ENCODE measurements at places on chromosomes 13 and 19.

DNA sequence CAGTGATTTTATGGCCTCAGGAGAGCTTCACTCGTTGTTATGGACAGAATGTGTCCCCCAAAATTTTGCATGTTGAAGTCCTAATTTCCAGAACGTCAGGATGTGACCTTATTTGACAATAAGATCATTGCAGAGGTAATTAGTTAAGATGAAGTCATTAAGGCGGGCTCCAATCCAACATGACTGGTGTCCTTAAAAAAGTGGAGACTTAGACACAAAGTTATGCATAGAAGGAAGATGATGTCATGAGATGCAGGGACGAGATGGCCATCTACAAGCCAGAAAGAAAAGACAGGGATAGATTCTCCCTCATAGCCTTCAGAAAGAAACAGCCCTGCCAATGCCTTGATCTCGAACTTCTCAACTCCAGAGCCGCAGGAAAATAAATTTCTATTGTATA, 25.8 kb upstream of the SPATA13 start:
- DNase-seq, result no peak

DNA sequence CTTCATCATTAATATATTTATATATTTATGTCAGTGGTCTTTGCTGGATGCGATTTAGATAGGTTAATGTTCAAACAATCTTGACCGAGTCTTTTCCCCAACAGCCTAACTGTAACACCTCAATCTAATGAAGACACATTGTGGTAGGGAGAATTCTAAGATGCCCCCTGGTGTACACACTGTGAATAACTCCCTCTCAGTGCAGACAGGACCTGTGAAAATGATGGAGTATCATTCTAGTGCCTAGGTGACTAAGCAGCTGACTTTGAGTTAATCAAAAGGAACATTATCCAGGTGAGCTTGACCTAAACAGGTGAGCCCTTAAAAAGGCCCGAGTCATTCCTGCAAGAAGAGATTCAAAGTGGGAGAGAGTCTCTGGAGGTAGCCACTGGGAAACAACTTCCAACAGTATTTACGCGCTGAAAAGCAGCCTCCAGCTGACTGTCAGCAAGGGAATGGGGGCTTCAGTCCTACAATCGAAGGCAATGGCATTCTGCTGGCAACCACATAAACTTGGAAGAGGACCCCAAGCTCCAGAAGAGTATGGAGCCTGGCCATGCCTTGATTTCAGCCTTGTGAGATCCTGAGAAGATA, 28.0 kb upstream of the KBTBD7 start:
- no peak for DNase-seq

- DNase-seq, result no peak
Measured at GRCh38 chr13:19927117-19927748, 31.3 kb upstream of the ZMYM2 start.

GRCh38 chr13:38395497-38395788, 45.8 kb downstream of the UFM1 start:
- no peak for DNase-seq

GRCh38 chr19:5018224-5019015, 49.5 kb downstream of the KDM4B start:
- no peak for DNase-seq

- no peak for DNase-seq
Measured at GRCh38 chr19:3477506-3477905, 2.8 kb downstream of the SMIM24 start.

DNA sequence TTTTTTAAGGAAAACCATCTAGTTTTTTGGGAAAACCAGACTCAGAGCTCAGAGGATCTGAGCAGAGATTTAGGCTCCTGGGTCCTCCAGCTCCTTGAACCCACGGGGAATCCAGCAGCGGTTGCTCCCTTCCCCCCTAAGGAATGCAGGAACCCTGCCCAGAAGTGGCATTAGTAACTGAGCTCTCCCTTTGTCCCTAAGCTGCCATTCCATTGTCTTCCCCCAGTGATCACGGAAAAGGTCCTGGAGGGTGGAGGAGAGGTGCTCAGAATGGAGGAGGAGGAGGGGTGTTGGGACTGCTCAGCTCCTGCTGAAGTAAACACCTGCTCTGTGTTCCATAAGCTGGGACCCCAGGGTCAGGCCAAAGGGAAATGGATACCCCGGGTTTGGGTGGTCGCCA, 16.8 kb upstream of the OR1M1 start:
- no peak for DNase-seq

DNA sequence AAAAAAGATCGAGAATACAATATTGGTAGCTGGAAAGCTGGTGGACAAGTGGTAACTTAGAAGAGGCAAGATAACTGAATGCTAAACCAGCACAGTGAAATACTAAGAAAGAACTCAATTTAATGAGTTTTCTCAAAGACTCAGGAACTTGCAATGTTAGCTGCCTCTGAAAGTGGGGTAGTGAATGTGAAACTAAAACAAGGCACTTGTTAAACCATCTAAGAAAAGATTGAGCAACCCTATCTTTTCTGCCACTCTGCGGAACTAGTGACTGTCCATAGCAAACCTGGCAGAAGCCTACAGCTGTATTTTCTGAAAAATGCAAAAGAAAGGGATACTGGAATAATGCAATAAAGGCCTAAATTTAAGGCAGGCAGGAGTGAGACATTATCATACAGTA, 1574.4 kb upstream of the PRR20A start:
- no peak for DNase-seq

DNA sequence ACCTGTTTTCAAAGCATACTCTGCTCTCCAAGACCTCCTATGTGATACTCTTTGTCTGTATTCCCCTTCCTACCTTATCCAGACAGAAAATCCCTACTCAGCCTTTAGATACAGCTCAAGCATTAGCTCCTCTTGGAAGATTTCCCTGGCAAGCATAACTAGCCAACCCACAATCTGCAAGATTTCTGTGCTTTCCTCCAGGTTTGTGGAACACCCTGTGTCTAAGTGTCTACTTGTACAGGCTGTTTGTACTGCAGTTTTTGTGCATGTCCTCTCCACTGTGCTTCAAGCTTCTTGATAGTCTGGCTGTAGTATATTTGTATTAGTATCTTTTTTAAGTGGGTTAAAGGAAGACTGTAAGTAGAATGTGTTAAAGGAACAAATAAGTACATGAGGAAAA, 203.7 kb downstream of the RFC3 start:
- no peak for DNase-seq

DNA sequence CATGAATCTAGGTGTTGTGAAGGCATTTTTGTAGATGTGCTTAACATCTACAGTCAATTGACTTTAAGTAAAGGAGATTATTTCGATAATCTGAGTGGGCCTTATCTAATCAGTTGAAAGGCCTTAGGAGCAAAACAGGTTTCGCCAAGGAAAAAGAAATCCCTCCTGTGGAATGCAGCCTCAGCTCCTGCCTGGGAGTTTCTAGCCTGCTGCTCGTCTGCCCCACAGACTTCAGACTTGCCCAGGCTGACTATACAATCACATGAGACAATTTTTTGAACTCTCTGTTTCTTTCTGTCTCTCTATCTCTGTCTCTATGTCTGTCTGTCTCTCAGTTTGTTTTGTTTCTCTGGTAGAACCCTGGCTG, 312.5 kb downstream of the OLFM4 start:
- DNase-seq, result no peak

- DNase-seq, result no peak
Measured at GRCh38 chr13:44842158-44842557, 147.1 kb downstream of the NUFIP1 start.

DNA sequence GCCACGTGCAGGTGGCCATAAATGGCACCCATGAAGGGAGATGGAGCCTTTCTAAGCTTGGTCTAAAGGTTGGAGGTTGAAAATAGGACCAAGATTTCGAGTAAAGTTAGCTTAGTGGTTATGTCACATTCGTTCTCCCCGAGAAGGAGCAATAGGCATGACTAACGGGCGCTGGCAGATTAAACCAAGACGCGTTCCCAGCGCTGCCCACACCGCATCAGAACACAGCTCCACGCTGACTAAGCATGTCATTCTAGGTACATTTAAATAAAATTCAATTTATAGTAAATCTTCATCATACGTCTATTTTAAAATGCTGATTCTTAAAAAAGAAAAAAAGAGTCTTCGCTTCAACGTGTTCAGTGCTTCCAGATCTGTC, 95.0 kb upstream of the IRS2 start:
- DNase-seq, result no peak

- no peak for DNase-seq
Measured at GRCh38 chr19:43452582-43452981, 12.8 kb downstream of the LYPD3 start.

DNA sequence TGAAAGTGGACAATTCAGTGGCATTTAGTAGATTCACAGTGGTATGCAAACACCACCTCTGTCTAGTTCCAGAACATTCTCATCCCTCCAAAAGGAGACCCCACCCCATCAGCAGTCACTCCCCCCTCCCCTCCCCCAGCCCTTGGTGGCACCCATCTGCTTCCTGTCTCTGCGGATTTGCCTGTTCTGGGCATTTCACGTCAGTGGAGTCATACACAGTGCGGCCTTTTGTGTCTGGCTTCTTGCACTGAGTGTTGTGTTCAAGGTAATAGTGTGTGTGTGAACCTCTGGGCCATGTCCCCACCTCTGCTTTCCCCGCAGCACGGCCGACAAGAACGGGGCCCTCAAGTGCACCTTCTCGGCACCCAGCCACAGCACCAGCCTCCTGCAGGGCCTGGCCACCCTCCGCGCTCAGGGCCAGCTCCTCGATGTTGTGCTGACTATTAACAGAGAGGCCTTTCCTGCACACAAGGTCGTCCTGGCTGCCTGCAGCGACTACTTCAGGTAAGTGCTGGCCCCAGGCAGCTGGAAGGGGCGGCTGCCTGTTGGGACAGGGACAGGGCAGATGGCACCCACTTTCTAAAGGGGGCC, 19.4 kb upstream of the CRTC1 start:
- peak; percentile 37 for DNase-seq

- no peak for DNase-seq
Measured at GRCh38 chr19:18179957-18180356, 6.3 kb downstream of the IFI30 start.

DNA sequence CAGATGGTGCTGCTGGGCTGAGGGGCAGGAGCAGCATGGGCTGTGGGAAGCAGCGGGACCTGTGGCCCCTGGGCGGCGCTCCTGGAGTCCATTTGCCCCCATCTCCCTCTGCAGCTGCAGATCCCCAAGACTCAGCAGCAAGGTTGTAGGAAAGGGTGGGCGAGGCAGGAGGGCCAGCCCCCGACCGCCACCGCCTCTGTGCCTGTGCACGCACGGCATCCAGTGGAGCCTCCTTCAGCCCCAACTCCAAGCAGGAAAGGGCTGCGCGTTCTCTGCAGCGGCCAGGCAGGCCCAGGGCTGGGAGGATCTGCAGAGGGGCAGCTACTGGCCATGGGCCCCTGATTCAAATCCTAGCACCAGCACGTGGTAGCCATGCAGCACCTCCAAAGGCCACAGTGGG, 20.8 kb downstream of the DPF1 start:
- DNase-seq, result no peak

DNA sequence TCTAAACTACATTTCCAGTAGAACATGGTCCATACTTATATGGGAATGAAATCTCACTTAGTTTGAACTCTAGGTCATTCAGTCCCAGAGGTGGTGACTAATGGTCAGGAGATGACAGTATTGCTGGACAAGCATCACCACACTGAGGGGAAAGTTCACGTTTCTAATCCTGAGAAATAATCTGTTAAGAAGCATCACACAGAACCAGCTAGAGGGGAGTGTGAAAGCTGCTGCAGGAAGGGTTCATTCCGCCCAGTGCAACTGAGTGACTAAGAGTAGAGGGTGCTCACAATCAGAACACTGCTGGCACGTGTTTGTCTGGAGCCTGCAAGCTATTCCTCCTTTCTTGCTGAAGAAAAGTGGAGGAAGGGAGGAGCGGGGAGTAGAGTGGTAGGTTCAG, 2.7 kb downstream of the COL4A1 start:
- DNase-seq, result no peak

- no peak for DNase-seq
Measured at GRCh38 chr13:45278096-45278645, 62.8 kb downstream of the TPT1 start.

- DNase-seq, result no peak
Measured at GRCh38 chr13:84399320-84400085, 517.2 kb upstream of the SLITRK1 start.

DNA sequence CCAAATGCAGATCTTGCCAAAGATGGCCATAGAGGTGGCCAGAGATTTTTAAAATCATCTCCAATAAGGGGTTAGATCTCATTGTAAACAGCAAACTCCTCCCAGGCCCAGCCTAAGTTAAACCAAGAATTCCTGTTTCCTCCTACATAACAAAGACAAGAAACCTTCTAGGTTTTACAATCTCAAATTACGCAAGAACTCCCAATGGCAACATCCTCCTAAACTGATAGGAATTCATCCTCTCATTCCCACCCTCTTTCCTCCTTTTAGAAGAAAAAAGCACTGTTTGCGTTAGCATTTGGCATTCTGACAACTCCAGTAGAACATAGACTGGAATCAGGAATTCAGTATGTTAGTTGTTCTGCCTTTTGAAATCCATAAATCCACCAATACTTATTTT, 14.6 kb downstream of the PROSER1 start:
- DNase-seq, result no peak

DNA sequence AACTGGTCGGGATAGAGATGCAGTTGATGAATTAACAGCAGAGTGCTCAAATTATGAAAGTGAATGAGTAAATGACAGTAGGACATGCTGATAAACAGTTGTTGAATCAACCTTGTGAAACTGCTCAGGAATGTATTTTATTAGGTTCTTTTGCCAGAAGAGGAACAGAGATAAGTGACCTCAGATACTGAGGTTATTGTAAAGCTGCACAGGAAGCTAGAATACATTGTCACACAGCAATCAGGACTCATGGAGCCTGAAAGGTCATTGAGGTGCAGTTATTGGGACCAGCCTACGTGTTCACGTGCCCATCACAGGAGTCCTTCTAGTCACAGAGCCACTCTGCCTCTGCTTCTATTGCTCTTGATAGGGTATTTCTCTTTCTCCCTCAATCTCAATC, 47.5 kb upstream of the MED4 start:
- DNase-seq, result no peak

- DNase-seq, result no peak
Measured at GRCh38 chr19:45879971-45880370, 6.0 kb downstream of the IRF2BP1 start.

DNA sequence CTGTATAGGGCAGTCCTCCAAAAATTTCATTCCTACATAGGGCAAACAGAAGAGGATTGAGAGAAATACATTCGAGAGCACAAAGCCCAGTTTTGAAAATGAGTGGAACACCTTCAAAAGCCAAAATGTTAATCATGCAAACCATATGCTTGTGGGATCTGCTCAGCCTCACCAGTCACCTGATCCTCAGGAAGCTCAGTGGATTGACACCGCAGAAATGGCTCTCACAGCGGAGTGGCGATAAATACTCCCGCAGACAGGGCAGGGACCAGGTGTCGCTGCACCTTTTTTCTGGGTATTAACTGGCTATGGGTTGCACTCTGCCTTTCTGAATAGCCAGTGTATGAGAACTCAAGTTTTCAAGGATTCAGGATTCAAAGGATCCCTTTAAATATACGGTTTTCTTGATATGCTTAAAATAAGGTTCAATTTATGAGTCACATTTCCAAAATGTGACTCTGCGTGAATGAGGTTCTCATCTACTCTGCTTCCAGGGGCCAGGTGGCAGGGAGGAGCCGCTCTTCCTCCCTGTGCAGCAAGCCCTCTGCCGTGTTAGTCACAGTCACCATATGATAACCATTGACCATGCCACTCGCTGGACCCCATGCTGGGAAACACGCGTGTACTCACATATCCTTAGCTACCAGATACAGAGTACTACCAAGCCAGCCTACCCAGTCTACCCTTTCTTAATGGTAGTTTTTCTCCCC, 18.3 kb upstream of the DHRS12 start:
- peak; percentile 74 for DNase-seq
